ENCODE measurements at places on chromosomes 6 and 20.

GRCh38 chr6:146422789-146423375, 120.8 kb upstream of the RAB32 start:
- no peak for DNase-seq
- no peak overlapping the region for H3K4me3 ChIP-seq
- no peaks in the 10 kb centered on the region for H3K4me1 ChIP-seq
- no peak overlapping the region for H3K27ac ChIP-seq
- H3K27me3 ChIP-seq: peaks cover 11% of the 10 kb centered on the region

DNA sequence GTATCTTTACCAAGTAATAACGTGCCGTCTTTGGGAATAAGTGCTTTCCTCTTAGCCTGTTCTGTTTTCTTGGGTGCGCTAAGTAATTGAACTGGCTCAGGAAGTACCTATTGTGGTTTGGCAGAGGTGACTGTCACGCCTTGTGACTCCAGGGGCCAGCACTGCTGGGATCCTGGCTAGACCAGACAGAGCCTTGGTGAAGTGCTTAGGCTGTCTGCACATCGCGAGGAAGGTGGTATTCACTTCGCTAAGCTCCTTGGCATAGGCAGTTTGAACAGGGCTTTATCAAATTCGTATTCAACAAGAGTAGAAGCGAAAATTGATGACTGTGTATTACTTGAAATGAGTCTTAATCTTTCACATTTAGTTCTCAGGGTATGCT, 17.6 kb downstream of the PRDM1 start:
- peak overlapping the region; percentile 47 for H3K4me3 ChIP-seq
- no peak overlapping the region for H3K27ac ChIP-seq
- no peaks in the 10 kb centered on the region for H3K27me3 ChIP-seq

GRCh38 chr6:87697581-87698546, 4.2 kb downstream of the AKIRIN2 start:
- no peaks in the 10 kb centered on the region for H3K36me3 ChIP-seq
- H3K27ac ChIP-seq: peak overlapping the region; percentile 22
- peaks cover 11% of the 10 kb centered on the region for H3K4me1 ChIP-seq
- H3K4me3 ChIP-seq: peak overlapping the region; percentile 98
- DNase-seq: no peak

GRCh38 chr20:23008667-23009066, 26.4 kb upstream of the SSTR4 start:
- H3K27me3 ChIP-seq: no peaks in the 10 kb centered on the region
- peak; percentile 28 for DNase-seq
- no peaks in the 10 kb centered on the region for H3K36me3 ChIP-seq

DNA sequence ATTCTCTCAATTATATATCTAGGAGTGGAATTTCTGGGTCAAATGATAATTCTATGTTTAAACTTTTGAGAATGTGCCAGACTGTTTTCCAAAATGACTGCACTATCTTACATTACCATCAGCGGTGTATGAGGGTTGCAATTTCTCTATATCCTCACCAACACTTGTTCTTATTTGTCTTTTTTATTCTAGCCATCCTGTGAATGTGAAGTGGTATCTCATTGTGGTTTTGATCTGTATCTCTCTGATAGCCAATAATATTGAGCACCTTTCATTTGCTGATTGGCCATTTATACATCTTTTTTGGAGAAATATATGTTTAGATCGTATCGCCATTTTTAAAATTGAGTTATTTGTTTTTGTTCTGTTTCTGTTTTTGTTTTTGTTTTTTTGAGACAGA, 32.3 kb downstream of the C20orf203 start:
- H3K36me3 ChIP-seq: no peaks in the 10 kb centered on the region
- H3K27ac ChIP-seq: no peak overlapping the region
- no peak overlapping the region for H3K4me3 ChIP-seq
- peaks cover 8% of the 10 kb centered on the region for H3K27me3 ChIP-seq
- no peaks in the 10 kb centered on the region for H3K4me1 ChIP-seq

All from PC-3 (cell line).